Heart left ventricle (tissue), 16 donors: ENCODE measurements at places on chromosomes 12 and 14. TPM values are rescaled to one million over a fixed set of nuclear protein-coding genes. Genes with fewer than 3 reads are reported as not detected.

- DNase-seq = peak; percentile 38
- H3K36me3 ChIP-seq = no peaks in the 10 kb centered on the region
- peaks cover 70% of the 10 kb centered on the region for H3K27me3 ChIP-seq
- H3K4me1 ChIP-seq = peaks cover 28% of the 10 kb centered on the region
- H3K27ac ChIP-seq = no peak overlapping the region
Measured at GRCh38 chr14:101561897-101562490, 699 bp downstream of the DIO3 start.

GRCh38 chr12:51529651-51529970 is 61.4 kb upstream of the SCN8A start:
- no peaks in the 10 kb centered on the region for H3K36me3 ChIP-seq
- H3K27me3 ChIP-seq = peaks cover 11% of the 10 kb centered on the region
- H3K4me1 ChIP-seq = no peaks in the 10 kb centered on the region

GRCh38 chr12:79717006-79717405 is 26.2 kb upstream of the PAWR start:
- H3K4me1 ChIP-seq = no peaks in the 10 kb centered on the region
- no peak overlapping the region for H3K4me3 ChIP-seq
- no peak overlapping the region for H3K27ac ChIP-seq
- H3K27me3 ChIP-seq = no peaks in the 10 kb centered on the region

Gene E2F7
- total RNA-seq = 1.5 TPM

Gene ABCC9
- 103 TPM for total RNA-seq

Gene IGF1
- 5.2 TPM for total RNA-seq

Gene DHRS1
- 11.3 TPM for total RNA-seq
